ENCODE measurements at places on chromosomes 7 and 10. TPM values are rescaled to one million over a fixed set of nuclear protein-coding genes. Genes with fewer than 3 reads are reported as not detected.

The SPDYE6 gene
- total RNA-seq, result not detected

The NCF1 gene
- not detected for total RNA-seq

The MUC3A gene
- total RNA-seq, result not detected

The NEUROD6 gene
- not detected for total RNA-seq

The CYP3A4 gene
- not detected for total RNA-seq

- no peak for DNase-seq
These were observed 28.4 kb upstream of the RET start for GRCh38 chr10:43048301-43049051.

GRCh38 chr7:128908750-128909624 lies 1.5 kb downstream of the KCP start:
- DNase-seq, result no peak

GRCh38 chr10:132834311-132834761 lies 48.4 kb upstream of the NKX6-2 start:
- no peak for DNase-seq

- no peak for DNase-seq
These were observed 96.1 kb downstream of the TNS3 start for GRCh38 chr7:47485640-47486435.

Measured in MG63 (cell line).